ENCODE measurements at places on chromosomes 16 and 17. TPM values are rescaled to one million over a fixed set of nuclear protein-coding genes. Genes with fewer than 3 reads are reported as not detected.

DNA sequence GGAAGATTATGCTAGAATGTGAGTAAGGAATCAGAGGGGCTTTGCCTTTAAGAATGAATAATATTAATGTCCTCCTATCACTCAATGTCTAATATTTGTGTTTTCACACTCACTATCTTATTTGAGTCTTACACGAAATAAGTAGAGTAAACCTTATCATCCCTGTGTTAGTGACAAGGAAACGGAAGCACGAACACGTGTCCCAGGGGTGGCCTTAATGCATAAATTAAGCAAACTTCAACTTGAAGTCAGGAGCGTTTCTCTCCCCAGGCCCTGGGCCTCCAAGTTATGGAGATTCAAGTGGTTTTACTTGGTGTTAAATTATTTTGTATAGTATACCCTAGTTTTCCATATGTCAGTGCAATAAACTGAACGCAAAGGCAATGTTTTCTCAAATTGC, 96.0 kb downstream of the WDR59 start:
- H3K27me3 ChIP-seq, result no peaks in the 10 kb centered on the region
- no peak overlapping the region for H3K4me3 ChIP-seq
- H3K4me1 ChIP-seq, result no peaks in the 10 kb centered on the region
- H3K36me3 ChIP-seq, result peaks cover 28% of the 10 kb centered on the region
- no peak for DNase-seq
- no peak overlapping the region for H3K27ac ChIP-seq

DNA sequence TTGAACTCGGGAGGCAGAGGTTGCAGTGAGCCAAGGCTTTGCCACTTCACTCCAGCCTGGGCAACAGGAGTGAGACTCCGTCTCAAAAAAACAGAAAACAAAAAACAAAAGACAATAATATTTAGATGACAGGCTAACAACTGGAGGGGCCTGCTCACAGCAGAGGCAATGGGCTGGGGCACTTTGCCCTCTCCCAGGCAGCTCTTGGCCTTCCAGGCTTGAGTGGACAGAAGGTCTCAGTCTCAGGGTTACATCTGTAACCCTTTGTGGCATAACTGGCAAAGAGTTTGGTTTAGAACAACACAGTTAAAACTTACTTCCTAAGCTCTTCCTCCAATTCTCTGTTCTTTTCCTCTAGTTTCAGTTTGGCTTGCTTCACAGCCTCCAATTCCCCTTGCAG, 114.9 kb downstream of the SPAG9 start:
- H3K36me3 ChIP-seq, result peaks cover 40% of the 10 kb centered on the region
- peaks cover 11% of the 10 kb centered on the region for H3K4me1 ChIP-seq
- H3K27ac ChIP-seq, result no peak overlapping the region
- no peak overlapping the region for H3K4me3 ChIP-seq
- no peaks in the 10 kb centered on the region for H3K27me3 ChIP-seq

Gene KRTAP3-2
- not detected for total RNA-seq

Gene MVP
- 654 TPM for total RNA-seq

Gene HMOX2
- 495 TPM for total RNA-seq

Gene SLC47A1
- total RNA-seq, result 0.96 TPM

Gene FOXN1
- total RNA-seq, result 0.32 TPM
